Lung (tissue), 17 donors: ENCODE measurements at places on chromosomes 12 and 14.

- peaks cover 3% of the 10 kb centered on the region for H3K4me1 ChIP-seq
- no peak overlapping the region for H3K4me3 ChIP-seq
- H3K27me3 ChIP-seq = no peaks in the 10 kb centered on the region
- no peak for DNase-seq
- no peak overlapping the region for H3K27ac ChIP-seq
- no peaks in the 10 kb centered on the region for H3K36me3 ChIP-seq
Measured at GRCh38 chr12:2095878-2096277, 43.1 kb downstream of the CACNA1C start.

DNA sequence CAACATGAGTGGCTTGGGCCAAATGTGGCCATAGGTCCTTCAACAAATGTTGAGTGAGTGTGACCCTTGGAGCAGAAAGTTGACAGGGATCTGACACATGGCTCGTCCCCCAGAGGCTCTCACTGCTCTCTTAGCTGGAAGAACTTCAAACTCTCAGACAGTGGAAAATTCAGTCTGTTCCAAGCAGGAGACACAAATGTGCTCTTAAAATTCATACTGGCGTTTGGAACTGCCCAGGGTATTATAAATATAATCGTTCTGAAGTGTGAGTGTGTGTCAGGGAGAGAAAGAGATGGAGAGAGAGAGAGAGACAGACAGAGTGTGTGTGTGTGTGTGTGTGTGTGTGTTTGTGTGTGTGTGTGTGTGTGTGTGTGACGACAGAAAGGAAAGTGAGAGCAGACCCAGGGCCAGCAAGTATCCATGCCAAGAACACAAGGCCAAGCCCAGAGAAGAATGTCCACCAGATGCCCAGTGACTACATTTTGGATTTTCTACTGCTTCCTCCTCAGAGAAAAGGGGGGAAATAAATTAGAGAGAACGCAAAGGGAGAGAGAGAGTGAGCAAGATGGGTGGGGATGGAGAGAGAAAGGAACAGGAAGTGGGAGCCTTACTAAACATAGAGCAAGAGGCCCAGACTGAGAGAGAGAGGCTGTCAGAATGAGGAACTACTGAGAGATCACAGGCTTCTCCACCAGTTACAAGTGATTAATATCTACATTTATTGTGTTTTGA is 193.6 kb upstream of the NUDT4 start:
- no peak overlapping the region for H3K4me3 ChIP-seq
- peak; percentile 69 for DNase-seq
- peak overlapping the region; percentile 51 for H3K27ac ChIP-seq
- H3K27me3 ChIP-seq = no peaks in the 10 kb centered on the region
- no peaks in the 10 kb centered on the region for H3K36me3 ChIP-seq

DNA sequence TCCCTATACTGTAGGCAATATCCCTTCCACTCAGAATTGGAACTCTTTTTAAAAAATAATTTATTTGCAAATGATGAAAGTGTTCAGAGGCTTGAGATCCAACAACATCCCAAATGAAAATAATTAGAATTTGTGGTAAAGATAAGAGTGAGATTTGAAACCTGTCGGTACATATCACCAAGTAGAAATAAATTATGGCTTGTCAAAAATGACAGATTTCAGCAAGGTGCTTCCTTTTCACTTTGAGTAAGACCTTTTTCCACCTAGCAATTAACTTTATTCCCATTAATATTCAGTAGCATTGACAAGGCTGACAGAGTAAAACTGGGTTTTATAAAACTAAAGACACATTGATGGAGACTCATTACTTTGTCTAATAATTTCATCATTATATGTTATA is 107.7 kb upstream of the PRKD1 start:
- H3K27me3 ChIP-seq = no peaks in the 10 kb centered on the region
- H3K27ac ChIP-seq = no peak overlapping the region
- no peak overlapping the region for H3K4me3 ChIP-seq
- no peak for DNase-seq
- no peaks in the 10 kb centered on the region for H3K36me3 ChIP-seq

DNA sequence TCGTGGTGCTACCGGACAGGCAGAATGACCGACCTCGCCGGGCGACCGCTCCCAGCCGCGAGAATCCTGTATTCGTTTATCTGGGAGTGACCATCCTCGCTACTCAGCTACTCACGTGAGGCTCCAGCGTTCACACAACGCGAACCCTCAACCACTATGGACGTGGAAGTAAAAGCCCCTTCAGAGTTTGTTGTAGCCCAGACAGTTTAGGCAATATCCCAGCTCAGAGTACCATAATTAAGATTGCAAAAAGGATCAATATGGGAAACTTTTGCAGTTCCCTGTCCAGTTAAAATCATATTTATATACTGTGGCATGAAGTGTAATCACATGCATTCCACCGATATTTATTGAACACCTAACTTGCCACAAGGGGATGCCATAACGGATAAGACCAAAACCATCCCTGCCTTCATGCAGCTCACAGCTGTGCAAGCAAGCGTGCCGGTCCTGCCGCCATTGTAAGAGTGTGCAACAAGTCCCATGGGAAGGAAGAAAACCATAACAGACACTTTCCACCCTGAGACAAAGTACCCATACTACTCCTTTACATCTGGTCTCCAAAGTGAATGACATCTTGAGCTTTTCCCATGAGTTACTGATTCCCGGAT is 938 bp upstream of the MAX start:
- no peaks in the 10 kb centered on the region for H3K36me3 ChIP-seq
- peak overlapping the region; percentile 63 for H3K27ac ChIP-seq
- H3K4me1 ChIP-seq = peaks cover 12% of the 10 kb centered on the region
- H3K27me3 ChIP-seq = no peaks in the 10 kb centered on the region
- peak overlapping the region; percentile 69 for H3K4me3 ChIP-seq

GRCh38 chr14:23727566-23728335 is 91.6 kb downstream of the DHRS2 start:
- no peaks in the 10 kb centered on the region for H3K36me3 ChIP-seq
- no peak overlapping the region for H3K4me3 ChIP-seq
- DNase-seq = peak; percentile 34
- H3K4me1 ChIP-seq = no peaks in the 10 kb centered on the region
- H3K27ac ChIP-seq = no peak overlapping the region

DNA sequence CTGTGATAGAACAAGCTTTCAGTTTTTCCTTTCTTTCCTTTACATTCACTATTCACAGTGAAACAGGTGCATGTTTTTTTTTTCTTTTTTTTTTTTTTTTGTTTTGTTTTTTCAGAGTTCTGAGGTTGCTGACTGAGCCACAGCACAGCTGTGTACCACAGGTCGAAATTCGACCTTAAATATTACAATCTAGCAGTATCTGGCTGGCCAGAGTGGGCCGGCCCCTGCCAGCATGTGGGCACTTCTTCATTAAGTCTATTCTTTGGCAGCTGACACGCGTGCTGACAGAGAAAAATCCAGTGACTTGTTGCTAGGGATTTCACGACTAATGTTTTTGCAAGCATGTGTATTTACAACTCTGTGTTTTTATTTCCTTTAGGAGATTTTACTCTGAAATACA is 33.9 kb downstream of the FBXO33 start:
- no peak overlapping the region for H3K4me3 ChIP-seq
- no peak overlapping the region for H3K27ac ChIP-seq
- DNase-seq = no peak
- H3K4me1 ChIP-seq = no peaks in the 10 kb centered on the region
- H3K36me3 ChIP-seq = peaks cover 10% of the 10 kb centered on the region

- no peak for DNase-seq
- H3K4me3 ChIP-seq = no peak overlapping the region
- H3K27ac ChIP-seq = no peak overlapping the region
Measured at GRCh38 chr14:23579311-23579630, 681 bp upstream of the JPH4 start.

DNA sequence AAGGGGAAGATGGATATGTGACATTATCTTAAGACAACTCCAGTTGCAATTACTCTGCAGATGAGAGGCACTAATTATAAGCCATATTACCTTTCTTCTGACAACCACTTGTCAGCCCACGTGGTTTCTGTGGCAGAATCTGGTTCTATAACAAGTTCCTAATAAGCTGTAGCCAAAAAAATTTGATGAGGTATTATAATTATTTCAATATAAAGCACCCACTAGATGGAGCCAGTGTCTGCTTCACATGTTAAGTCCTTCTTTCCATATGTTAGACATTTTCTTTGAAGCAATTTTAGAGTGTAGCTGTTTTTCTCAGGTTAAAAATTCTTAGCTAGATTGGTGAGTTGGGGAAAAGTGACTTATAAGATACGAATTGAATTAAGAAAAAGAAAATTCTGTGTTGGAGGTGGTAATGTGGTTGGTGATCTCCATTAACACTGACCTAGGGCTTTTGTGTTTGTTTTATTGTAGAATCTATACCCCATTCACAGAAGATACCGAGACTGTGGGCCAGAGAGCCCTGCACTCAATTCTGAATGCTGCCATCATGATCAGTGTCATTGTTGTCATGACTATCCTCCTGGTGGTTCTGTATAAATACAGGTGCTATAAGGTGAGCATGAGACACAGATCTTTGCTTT is 36.9 kb downstream of the PSEN1 start:
- H3K4me1 ChIP-seq = no peaks in the 10 kb centered on the region
- H3K27me3 ChIP-seq = no peaks in the 10 kb centered on the region

DNA sequence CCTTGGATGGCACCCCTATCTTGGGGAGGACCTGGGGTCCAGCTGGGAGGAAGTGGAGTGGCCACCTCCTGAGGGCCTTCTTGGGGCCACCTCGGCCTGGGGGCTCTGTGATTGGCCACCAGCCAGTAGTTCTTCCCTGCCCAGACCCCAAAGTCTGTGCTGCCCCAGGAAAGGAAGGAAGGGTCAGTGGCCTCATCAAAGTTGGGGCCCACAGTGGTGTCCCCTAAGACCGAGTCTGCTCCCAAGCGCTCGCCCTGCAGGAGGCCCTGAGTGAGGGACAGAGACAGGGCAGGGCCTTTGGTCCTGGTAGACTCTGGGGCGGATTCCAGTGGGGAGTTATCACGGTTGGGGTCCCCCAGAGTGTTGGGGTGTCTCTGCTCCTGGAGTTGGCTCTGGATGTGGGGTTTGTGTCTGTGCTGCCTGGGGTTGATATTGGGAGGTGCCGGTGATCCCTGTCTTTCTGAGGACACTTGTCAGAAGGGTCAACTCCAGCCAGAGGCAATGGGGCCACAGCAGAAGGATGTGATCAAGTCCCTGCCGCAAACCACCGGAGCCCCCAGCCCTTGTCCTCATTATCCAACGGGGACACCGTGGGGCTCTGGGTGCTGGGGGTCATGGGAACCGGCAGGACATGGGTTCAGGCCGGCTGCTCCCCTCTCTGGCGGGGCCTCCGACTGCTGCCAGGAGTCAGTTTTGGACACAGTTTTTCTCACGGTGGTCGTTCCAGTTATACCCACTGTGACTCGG is 364.3 kb downstream of the TMEM121 start:
- H3K27me3 ChIP-seq = no peaks in the 10 kb centered on the region
- H3K4me3 ChIP-seq = no peak overlapping the region
- no peak overlapping the region for H3K27ac ChIP-seq
- no peak for DNase-seq
- no peaks in the 10 kb centered on the region for H3K36me3 ChIP-seq
- no peaks in the 10 kb centered on the region for H3K4me1 ChIP-seq

GRCh38 chr12:89309440-89309802 is 42.9 kb downstream of the DUSP6 start:
- H3K4me1 ChIP-seq = no peaks in the 10 kb centered on the region
- no peaks in the 10 kb centered on the region for H3K36me3 ChIP-seq
- H3K27ac ChIP-seq = no peak overlapping the region

DNA sequence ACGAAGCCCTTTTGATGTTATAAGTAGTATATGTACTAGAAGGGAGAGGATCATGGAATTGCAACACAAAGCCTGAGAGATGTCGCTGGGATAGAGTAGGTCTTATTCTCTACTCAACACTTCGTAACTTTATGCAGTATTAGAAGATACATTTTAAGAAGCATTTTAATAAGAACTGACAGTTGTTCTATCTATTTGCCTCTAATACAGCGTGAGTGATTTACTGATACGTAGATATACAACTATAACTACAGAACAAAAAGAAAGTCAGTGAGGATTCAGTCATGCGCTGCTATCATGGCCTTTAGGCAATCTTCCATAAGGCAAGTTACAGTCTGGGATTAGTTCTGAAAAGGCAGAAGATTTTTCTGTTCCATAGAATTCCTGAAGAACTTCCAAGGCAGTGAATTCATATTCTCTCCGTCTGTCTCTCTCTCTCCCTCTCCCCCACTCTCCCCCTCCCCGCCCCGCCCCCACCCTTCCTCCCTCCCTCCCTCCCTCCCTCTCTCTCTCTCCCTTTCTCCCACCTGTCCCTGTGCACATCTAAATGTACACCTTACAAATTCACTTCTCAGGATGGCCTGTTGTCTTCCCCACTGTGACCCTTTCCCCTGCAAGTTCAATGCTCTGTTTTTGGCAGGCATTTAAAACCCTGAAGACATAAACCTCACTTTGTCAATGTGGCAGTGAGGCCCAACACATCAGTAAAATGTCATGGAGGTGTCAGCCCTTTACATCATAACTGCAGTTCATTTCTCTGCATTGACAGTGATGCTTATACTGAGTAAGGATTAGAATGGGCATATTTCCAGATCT is 470.6 kb downstream of the EGLN3 start:
- H3K36me3 ChIP-seq = no peaks in the 10 kb centered on the region
- no peak for DNase-seq
- no peak overlapping the region for H3K27ac ChIP-seq
- H3K4me1 ChIP-seq = no peaks in the 10 kb centered on the region

DNA sequence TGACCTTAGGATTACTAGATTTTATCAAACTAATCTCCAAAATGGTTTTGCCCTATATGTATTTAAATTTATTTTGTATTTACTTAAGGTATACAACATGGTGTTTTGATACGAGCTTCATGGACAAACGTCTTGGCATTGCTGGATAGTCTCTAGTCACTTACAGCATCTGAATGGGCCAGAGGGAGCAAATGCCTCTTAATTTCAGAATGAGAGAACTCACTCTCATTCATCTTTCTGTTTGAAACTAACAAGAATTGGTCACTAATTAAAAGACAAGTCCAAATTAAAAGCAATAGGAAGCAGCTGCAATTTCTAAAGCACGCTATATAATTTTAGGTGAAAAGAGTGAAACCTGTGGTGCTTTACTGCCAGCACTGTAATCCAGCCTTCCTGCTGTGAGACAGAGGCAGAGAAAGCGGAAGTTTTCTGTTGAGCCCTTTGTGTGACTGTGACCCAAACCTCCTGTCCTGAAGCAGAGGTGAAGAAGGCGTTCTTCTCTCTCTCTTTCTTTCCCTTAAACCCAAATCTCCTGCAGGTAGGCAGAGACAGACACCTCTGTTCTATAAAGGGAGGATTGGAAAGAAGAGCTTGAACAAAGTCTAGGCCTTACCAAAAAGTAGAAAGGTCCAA is 184.6 kb upstream of the NAV3 start:
- no peaks in the 10 kb centered on the region for H3K36me3 ChIP-seq
- no peaks in the 10 kb centered on the region for H3K4me1 ChIP-seq
- H3K27ac ChIP-seq = no peak overlapping the region
- DNase-seq = no peak
- H3K4me3 ChIP-seq = no peak overlapping the region
- no peaks in the 10 kb centered on the region for H3K27me3 ChIP-seq

DNA sequence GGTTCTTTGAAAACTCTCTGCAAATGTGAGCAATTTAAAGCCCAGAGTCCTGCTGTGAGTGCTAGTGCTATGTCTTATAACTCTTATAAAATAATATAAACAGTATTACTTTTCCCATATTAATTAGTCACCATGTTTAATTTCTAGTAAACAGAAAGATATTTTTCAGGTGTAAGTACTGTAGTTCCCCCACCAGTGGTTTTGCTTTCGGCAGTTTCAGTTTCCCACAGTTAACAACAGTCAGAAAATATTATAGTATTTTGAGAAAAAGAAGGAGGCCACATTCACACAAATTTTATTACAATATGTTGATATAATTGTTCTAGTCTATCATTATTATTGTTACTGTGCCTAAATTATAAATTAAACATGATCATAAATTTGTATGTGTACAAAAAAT is 800.5 kb downstream of the LRFN5 start:
- no peak for DNase-seq
- H3K27me3 ChIP-seq = no peaks in the 10 kb centered on the region
- H3K36me3 ChIP-seq = no peaks in the 10 kb centered on the region
- no peak overlapping the region for H3K4me3 ChIP-seq
- H3K27ac ChIP-seq = no peak overlapping the region
- H3K4me1 ChIP-seq = no peaks in the 10 kb centered on the region
